ENCODE measurements at places on chromosomes 11 and 22.

GRCh38 chr11:65559951-65560537, 1.9 kb upstream of the LTBP3 start:
- peak; percentile 70 for DNase-seq

- no peak for DNase-seq
These were observed 88.6 kb upstream of the KCNQ1OT1 start for GRCh38 chr11:2788168-2789071.

DNA sequence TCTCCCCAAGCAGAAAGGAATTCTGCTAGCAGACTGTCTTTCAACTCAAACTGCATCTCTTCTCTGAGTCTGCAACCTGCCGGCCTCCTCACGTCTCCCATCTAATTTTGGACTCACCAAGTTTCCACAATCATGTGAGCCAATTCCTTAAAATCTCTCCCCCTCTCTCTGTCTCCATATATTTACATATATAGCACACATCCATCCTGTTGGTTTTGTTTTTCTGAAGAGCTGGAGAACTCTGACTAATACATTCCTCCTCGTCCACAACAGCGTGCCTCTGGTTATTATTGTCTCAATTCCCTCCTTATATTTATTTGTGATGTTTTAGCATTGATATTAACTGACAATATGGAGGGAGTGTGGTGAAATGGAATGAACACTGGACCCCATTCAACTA, 29.6 kb upstream of the FJX1 start:
- DNase-seq: peak; percentile 81

DNA sequence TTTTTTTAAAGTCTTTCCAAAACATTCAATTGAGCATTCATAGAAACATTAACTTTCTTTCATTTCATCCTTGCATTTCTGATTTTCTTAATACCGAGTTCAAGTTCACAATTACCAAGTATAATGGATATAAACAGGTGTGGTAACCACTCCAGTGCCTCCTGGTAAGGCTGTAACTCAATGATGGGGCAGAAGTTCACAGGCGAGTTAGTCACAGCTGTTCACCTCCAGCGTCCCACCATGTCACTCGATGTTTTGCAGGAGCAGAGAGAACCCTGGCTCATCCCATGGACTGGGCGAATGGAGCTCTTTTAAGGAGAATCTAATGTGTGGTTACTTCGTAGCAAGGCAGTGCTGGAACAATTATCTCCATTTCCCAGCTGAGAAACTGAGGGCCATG, 94.4 kb upstream of the ALX4 start:
- DNase-seq: no peak
